ENCODE measurements at places on chromosomes 11 and 22. TPM values are rescaled to one million over a fixed set of nuclear protein-coding genes. Genes with fewer than 3 reads are reported as not detected.

BIK gene
- total RNA-seq, result not detected

OR10D3 gene
- total RNA-seq, result not detected

AIFM3 gene
- total RNA-seq, result 0.24 TPM

OR2AG2 gene
- not detected for total RNA-seq

SPINDOC gene
- 9.6 TPM for total RNA-seq

PANX2 gene
- total RNA-seq, result 0.40 TPM

CCDC89 gene
- total RNA-seq, result 0.59 TPM

ZP1 gene
- not detected for total RNA-seq

SCGB1A1 gene
- not detected for total RNA-seq

GRCh38 chr11:56911312-56911711 is 77.4 kb upstream of the OR5AK2 start:
- no peak overlapping the region for H3K27ac ChIP-seq
- no peak for DNase-seq
- H3K4me3 ChIP-seq, result no peak overlapping the region
- no peaks in the 10 kb centered on the region for H3K27me3 ChIP-seq

GRCh38 chr22:24954114-24954463 is 1.6 kb downstream of the KIAA1671 start:
- peak overlapping the region; percentile 98 for H3K4me3 ChIP-seq
- peak overlapping the region; percentile 79 for H3K27ac ChIP-seq
- H3K27me3 ChIP-seq, result no peaks in the 10 kb centered on the region

- H3K27ac ChIP-seq, result no peak overlapping the region
- no peaks in the 10 kb centered on the region for H3K27me3 ChIP-seq
- H3K4me3 ChIP-seq, result no peak overlapping the region
- H3K4me1 ChIP-seq, result no peaks in the 10 kb centered on the region
- H3K36me3 ChIP-seq, result no peaks in the 10 kb centered on the region
These were observed 317.8 kb downstream of the BUD13 start for GRCh38 chr11:116454951-116455350.

GRCh38 chr22:46614025-46614931 is 5.9 kb upstream of the GRAMD4 start:
- H3K27me3 ChIP-seq, result no peaks in the 10 kb centered on the region
- no peak overlapping the region for H3K4me3 ChIP-seq
- H3K27ac ChIP-seq, result no peak overlapping the region

- H3K27me3 ChIP-seq, result peaks cover 13% of the 10 kb centered on the region
- H3K4me1 ChIP-seq, result no peaks in the 10 kb centered on the region
- H3K4me3 ChIP-seq, result no peak overlapping the region
- H3K27ac ChIP-seq, result no peak overlapping the region
These were observed 55.7 kb upstream of the EIF3D start for GRCh38 chr22:36584666-36585065.

GRCh38 chr11:63380130-63380529 is 10.5 kb downstream of the SLC22A9 start:
- no peaks in the 10 kb centered on the region for H3K36me3 ChIP-seq
- DNase-seq, result no peak
- no peaks in the 10 kb centered on the region for H3K4me1 ChIP-seq
- no peak overlapping the region for H3K27ac ChIP-seq
- no peak overlapping the region for H3K4me3 ChIP-seq

GRCh38 chr11:13486926-13487660 is 8.7 kb downstream of the PTH start:
- H3K27ac ChIP-seq, result no peak overlapping the region
- DNase-seq, result peak; percentile 72
- H3K36me3 ChIP-seq, result no peaks in the 10 kb centered on the region
- H3K4me1 ChIP-seq, result no peaks in the 10 kb centered on the region
- H3K4me3 ChIP-seq, result no peak overlapping the region

DNA sequence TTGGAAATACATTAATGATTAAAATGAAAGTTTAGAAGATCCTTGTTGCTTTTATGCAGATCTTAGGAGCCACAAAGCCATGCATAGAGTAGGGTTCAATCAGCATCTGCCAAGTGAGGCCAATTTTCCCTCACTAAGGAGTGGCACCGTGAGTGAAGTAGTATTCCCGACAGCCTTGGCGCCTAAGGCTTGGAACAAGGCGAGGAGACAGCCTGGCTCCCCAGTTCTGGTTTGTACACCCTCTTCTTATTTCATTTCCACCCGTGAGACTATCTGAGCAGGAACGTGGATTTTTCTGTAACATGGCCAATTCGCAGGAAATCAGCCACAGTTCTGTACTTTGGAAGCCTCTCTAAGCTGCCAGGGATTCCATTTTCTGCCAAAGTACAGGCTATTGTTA is 22.6 kb downstream of the FADS2 start:
- peak overlapping the region; percentile 12 for H3K27ac ChIP-seq
- DNase-seq, result no peak
- H3K36me3 ChIP-seq, result no peaks in the 10 kb centered on the region
- no peak overlapping the region for H3K4me3 ChIP-seq
- no peaks in the 10 kb centered on the region for H3K27me3 ChIP-seq
- H3K4me1 ChIP-seq, result peaks cover 27% of the 10 kb centered on the region

DNA sequence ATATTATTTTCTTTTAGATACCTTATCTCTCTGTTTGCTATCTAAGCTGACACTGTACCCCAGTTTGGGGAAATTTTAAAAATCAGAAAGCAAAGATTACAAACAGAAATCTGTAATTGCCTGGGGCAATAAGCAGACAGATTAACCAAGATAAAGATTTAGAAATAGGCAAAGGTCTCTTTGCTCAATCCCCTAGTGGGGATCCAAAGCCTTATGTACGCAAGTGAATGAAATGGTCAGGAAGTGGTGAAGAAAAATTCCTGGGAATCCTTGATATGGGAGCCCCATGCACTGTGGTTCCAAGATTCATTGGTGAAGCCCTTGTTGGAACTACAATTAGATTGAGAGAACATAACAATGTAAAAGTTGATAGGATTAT is 139.5 kb upstream of the GUCY1A2 start:
- H3K27me3 ChIP-seq, result no peaks in the 10 kb centered on the region
- no peaks in the 10 kb centered on the region for H3K4me1 ChIP-seq
- no peak overlapping the region for H3K4me3 ChIP-seq
- no peak for DNase-seq
- no peak overlapping the region for H3K27ac ChIP-seq

GRCh38 chr22:46734830-46735453 is 3.1 kb downstream of the CERK start:
- H3K4me3 ChIP-seq, result no peak overlapping the region
- no peak for DNase-seq
- peak overlapping the region; percentile 98 for H3K27ac ChIP-seq
- H3K27me3 ChIP-seq, result no peaks in the 10 kb centered on the region
- peaks cover 81% of the 10 kb centered on the region for H3K4me1 ChIP-seq

GRCh38 chr11:2196970-2197770 is 25.6 kb upstream of the TH start:
- H3K36me3 ChIP-seq, result no peaks in the 10 kb centered on the region
- no peak overlapping the region for H3K27ac ChIP-seq
- no peak overlapping the region for H3K4me3 ChIP-seq
- H3K27me3 ChIP-seq, result peaks cover 4% of the 10 kb centered on the region

GRCh38 chr11:201966-202365 is 5.2 kb downstream of the BET1L start:
- H3K27me3 ChIP-seq, result no peaks in the 10 kb centered on the region
- peaks cover 39% of the 10 kb centered on the region for H3K36me3 ChIP-seq
- no peak for DNase-seq
- peaks cover 14% of the 10 kb centered on the region for H3K4me1 ChIP-seq
- H3K27ac ChIP-seq, result peak overlapping the region; percentile 5

DNA sequence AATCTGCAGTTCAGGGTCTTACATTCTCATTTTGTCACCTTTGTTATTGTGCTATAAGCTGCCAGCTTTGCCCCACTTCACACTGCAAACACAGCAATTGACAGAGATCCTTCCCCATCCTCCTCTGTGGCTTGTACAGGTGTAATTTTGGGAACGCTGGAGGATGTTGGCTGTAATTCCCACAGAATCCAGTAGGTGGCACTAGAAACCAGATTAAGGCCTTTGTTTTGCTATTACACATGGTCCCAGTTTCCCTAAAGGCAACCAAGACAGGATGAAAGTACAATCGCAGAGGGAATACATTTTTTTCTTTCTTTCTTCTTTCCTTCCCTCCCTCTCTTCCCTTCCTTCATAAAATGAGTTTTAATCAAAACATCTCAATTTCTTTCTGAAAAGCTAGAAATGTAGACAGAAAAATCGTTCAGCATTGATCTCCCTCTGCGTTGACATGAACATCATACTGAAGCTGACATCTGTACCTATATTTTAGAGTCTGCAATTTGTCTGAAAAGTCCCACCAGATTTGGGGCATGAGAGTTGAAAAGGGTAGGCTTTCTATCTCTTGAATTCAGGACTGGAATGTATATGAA is 21.3 kb upstream of the NELL1 start:
- H3K27ac ChIP-seq, result no peak overlapping the region
- DNase-seq, result peak; percentile 18
- H3K27me3 ChIP-seq, result peaks cover 12% of the 10 kb centered on the region
- no peaks in the 10 kb centered on the region for H3K4me1 ChIP-seq

DNA sequence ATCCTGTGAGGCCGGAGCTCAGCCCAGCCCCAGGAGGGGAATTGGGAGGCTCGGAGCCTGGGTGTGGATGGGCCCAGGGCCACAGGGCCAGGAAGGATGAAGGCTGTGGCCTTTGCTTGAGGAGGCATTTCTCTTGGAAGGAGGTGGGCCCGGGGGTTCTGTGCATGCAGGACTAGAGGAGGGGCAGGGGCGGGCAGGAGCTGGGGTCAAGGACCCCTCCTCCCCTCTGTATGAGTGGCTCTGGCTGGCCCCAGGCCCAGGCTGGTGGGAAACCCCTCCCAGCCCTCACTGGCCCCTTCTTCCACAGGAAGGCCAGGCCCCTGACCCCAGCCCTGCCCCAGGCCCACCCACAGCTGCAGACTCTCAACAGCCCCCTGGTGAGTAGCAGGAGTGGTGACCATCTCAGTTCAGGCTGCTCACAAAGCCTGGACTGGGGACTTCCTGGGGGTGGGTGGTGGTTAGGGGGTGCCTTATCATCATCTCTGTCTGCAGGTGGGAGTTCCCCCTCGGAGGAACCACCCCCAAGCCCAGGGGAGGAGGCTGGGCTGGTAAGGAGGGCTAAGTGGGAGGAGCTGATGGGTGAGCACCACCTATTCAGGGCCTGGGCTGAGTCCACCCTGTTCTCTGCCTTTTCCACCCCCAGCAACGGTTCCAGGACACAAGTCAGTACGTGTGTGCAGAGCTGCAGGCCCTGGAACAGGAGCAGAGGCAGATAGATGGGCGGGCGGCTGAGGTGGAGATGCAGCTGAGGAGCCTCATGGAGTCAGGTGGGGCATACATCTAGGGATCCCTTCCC is 6.0 kb downstream of the KCNK7 start:
- H3K36me3 ChIP-seq, result peaks cover 54% of the 10 kb centered on the region
- no peak for DNase-seq
- peak overlapping the region; percentile 81 for H3K27ac ChIP-seq
- H3K4me3 ChIP-seq, result no peak overlapping the region

GRCh38 chr11:73387594-73388264 is 11.5 kb downstream of the RELT start:
- H3K4me3 ChIP-seq, result no peak overlapping the region
- H3K27me3 ChIP-seq, result no peaks in the 10 kb centered on the region
- no peak overlapping the region for H3K27ac ChIP-seq
- H3K4me1 ChIP-seq, result peaks cover 24% of the 10 kb centered on the region
- H3K36me3 ChIP-seq, result peaks cover 38% of the 10 kb centered on the region
- DNase-seq, result no peak
